ENCODE measurements at places on chromosomes 2 and 18. TPM values are rescaled to one million over a fixed set of nuclear protein-coding genes. Genes with fewer than 3 reads are reported as not detected.

DNA sequence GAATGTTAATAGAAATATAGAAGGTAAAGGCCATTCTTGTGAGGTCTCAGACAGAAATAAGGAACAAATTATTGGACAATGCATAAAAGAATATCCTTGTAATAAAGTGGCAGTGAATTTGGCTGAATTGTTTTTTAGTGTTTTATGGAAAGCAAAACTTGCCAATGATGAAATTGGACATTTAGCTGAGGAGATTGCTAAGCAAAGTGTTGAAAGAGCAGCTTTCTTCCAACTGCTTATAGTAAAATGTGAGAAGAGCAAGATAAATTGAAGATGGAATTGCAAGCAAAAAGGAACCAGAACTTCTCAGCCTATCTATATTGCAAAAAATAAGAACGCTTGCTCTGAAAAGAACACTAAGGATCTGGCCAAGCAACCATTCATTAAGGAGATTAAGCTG, 245.7 kb downstream of the MREG start:
- no peak for DNase-seq

DNA sequence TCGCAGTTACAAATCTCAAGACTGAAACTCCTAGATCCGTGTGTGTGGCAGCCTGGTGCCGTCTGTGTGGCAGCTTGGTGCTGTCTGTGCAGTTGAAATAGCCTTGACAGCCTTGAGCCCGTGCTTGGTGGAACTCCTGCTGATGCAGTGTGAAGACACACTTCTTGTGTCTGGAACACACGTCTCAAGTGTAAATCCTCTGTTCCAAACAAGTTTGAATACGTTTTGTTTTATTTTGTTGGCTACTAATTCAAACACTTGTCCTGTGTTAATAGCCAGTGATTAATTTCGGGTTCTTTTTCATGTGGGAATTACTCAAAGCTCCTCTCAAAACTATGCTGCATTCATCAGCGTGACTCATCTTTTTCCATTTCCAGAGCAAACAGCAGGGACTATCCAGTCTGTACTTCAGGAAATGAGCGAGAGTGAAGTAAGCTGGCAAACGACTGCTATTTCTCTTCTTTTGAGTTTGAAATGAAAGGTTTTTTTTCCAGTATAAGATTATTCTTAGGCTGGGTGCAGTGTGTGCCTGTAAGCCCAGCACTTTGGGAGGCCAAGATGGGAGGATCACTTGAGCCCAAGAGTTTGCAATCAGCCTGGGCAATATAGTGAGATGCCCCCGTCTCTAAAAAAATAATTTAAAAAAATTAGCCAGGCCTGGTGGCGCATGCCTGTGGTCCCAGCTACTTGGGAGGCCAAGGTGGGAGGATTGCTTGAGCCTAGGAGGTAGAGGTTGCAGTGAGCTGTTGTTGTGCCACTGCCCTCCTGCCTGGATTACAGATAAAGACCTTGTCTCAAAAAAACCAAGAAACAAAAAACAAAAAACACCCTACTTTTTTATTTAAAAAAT, 152.9 kb downstream of the SPP2 start:
- no peak for DNase-seq

DNA sequence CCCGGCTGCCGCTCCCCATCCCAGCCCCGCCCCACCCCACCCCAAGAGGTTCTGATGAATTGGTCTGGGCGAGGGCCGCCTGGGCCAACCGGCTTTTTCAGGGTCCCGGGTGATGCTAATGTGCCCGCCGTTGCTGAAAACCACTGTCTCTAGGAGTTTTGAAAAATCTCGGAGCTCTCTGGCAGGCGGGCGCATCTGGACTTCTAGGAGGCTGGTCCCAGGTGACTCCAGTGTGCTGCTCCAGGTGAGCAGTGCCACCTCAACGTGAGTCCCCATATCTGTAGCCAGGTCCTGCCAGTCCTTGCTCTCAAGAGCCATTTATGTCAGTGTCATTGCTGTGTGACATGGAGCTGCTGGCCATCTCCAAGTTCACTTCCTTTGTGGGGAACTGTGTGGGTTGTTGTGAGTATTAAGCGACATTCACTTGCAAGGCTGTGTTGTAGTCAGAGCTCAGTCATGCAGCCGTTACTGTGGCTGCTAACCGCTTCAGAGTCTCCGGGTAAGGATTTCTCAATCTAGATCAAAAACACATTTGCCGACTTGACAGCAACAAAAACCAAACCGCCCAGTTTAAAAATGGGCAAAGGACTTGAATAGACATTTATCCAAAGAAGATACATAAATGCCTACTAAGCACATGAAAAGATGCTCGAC, at the start of gene RFX8:
Gene RFX8 (minus strand): TSS at position 382 of the 654 bp plus-strand sequence. CDS start 8,264 bp downstream, outside the sequence.
- peak; percentile 65 for DNase-seq

GRCh38 chr2:158990397-158991214, 22.2 kb downstream of the TANC1 start:
- DNase-seq = no peak

DNA sequence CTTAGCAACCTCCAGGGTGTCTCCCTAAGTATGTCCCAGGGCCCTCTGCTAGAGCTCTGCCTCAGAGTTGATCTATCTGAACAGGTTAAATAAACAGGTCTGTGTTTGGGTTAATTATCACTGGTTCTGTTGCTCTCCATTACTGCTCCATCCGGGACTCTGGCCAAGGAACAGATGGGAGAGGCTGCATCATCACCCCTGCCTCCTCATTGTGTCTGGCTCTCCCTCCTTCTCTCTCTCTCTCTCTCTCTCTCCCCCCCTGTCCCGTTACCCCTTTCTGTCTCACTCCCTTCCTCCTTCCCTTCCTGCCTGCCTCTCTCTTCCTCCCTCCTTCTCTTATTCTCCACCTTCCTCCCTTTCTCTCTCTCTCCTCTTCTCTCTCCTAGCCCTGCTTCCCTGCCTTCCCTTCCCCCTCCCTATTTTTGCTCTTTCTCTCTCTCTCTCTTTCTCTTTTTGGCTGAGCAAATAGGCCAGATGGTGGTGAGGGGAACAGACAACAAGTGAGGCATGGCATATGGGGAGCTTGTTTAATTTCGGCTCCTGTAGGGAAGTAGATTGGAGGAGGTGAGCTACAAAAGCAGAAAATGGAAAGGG, 62.1 kb downstream of the SETBP1 start:
- DNase-seq = no peak

- DNase-seq = no peak
Measured at GRCh38 chr2:169822785-169823392, 1.8 kb downstream of the METTL5 start.

GRCh38 chr2:51413726-51414125, 381.8 kb upstream of the NRXN1 start:
- no peak for DNase-seq

DNA sequence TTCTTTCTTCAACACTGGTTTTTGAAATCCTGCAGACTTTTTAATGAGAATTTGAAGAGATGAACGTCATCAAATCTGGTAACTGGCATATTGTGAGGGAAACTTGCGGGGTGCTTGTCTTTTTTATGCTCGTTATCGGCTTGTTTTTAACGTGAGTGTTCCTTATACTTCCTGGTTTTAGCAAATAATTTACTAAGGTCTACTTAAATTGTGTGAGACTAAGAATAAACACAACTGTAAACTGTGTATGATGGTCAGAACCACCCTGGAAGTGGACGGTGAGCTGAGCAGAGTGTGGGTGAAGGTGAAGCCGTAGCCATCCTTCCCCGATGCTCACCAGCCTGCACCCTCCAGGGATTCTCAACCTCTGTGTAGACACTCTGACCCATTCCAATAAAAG, 82.3 kb upstream of the CDC42EP3 start:
- DNase-seq = no peak

DNA sequence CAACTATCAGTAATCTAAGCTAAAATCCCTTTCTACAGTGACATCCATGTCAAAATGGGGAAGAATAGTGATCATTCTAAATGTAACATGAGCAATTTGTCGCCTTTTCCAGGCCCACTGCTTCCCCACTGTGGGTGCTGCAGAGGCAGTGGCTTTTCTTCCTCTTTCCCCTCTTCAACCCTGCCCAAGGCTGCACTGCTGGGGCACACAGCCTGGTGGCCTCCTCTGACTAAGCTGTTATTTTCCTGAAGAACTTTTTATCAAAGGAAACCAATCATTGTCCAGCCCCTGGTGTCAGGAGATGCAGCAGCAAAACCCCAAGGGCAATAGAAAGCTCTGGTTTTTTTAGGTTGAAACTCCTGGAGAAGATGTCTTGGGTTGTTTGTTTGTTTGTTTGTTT, 117.6 kb upstream of the KLF7 start:
- no peak for DNase-seq

DNA sequence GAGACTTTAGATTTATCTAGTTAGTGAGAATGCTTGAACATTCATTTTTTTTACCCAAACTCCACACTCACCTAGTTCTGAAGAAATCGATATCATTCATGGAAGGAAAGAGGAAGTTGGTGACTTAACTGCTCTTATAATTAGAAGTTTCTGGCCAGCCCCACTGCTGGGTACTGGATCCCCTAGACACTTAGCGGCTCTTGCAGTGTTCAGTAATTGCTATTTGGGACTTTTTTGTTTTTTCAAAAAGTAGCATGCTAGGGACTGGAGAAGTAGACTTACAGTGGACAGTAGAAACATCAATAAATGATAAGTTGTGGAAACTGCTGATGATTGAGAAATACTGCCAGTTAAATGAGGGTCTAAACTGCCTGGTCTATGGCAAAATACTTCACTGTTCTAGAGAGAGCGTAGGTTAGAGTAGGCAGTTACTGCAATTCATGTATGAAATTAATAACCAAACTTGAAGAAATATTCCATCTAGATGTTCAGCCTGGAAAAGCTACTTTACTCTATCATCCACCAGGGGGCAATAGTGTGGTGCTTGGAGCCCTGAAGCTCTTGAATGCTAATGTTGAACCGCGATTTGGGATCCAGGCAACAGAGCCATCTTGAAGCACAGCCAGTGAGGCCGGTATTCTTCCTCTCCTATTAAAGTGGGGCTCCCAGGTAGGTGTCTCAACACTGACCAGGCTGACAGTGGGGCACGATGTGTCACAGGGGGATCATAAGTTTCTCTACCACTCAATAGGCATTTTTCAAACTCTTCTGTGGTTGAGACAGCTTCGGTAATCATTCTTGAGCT, 146.1 kb upstream of the SESTD1 start:
- DNase-seq = no peak

- DNase-seq = no peak
Measured at GRCh38 chr2:45283764-45284620, 274.7 kb upstream of the SIX2 start.

GRCh38 chr2:41871080-41871479, 176.7 kb upstream of the PKDCC start:
- peak; percentile 31 for DNase-seq

- no peak for DNase-seq
Measured at GRCh38 chr2:201135386-201135785, 19.4 kb downstream of the CFLAR start.

GRCh38 chr18:36149514-36150289, 20.0 kb downstream of the ELP2 start:
- no peak for DNase-seq

- no peak for DNase-seq
Measured at GRCh38 chr18:9885170-9886004, at the start of gene TXNDC2. TSS of gene TXNDC2 (plus strand) at chr18:9885973. CDS start at chr18:9886681, 708 bp downstream.

DNA sequence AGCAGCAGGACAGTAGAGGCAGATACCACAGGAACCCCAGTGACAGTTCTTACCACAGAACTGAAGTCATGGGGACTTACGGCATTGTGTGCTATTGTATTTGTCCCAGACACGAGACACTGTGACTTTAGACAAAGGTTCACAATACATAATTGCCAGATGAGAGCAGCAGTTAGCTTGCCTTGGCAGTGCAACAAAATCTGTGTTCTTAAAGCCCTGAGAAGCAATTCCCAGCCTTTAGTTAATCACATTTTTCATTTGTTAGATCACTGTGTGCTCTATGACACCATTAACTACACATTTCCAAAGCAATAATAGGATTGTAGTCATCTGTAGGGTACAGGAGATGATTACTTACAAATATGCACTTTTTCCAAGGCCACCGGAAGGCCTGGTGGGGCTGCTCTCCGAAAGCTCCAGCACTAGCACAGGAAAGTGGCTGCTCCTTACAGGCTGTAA, 97.5 kb upstream of the LDLRAD4 start:
- no peak for DNase-seq

DNA sequence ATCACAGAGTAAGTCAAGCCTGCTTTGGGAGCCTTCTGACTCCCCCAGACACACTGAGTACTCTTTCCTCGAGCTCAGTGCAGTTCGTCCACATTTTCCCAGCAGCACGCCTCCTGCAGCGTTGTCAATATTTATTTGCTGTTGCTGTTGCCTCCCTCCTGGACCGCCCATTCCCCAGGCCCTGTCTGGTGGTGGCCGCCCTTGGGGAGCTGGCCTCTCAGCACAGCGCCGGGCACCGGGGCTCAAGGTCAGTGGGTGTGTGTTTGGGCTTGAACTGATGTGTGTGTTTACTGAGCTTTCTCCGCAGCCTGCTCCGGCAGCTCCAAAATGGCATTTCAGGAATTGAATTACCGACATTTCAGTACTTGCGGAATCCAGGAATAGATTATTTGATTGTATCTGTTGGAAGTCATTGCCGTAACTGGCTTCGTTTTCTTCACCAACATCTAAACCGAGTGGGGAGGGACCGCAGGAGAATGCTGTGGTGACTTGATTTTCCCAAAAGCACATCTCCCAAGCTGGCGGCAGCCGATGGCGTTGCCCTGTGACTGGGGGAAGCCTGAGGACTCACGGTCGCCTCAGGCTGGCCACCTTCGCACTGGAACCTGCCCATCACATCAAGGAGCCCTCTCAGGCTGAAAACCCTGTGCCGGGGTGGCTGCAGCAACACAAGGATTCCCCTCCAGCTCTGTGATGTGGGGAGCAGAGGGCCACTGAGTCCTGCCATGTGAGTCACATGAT, 66.0 kb downstream of the HPCAL1 start:
- no peak for DNase-seq

DNA sequence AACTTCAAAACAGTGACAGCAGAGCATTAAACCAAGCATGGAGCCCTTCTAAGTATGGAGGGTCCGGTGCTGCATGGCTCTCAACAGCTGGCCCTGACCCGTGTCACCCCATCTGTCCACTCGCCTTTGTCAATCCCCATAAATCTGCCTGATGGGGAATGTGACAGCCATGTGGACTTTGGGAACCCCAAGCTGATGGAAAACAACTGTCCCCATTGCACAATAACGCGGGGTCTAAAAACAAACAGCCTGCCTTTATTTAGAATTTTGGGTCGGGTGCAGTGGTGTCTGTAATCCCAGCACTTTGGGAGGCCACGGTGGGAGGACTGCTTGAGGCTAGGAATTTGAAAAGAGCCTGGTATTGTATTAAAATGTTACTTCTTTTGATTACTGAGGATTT, 17.1 kb upstream of the THADA start:
- no peak for DNase-seq

GRCh38 chr2:138415985-138416384, 85.6 kb upstream of the SPOPL start:
- DNase-seq = no peak

KCTD1 gene
- 4.5 TPM for total RNA-seq

FABP1 gene
- not detected for total RNA-seq

ABHD3 gene
- total RNA-seq = 19.9 TPM

FLACC1 gene
- total RNA-seq = 0.43 TPM

XPO1 gene
- total RNA-seq = 208 TPM

NPHP1 gene
- 1.8 TPM for total RNA-seq

DYNAP gene
- not detected for total RNA-seq

PROKR1 gene
- not detected for total RNA-seq

ACSL3 gene
- total RNA-seq = 36.1 TPM

SCN3A gene
- total RNA-seq = 0.43 TPM

KATNAL2 gene
- 0.88 TPM for total RNA-seq

NETO1 gene
- total RNA-seq = not detected

BOK gene
- total RNA-seq = 0.35 TPM

STRN gene
- total RNA-seq = 37.2 TPM

ZNF512 gene
- 40.6 TPM for total RNA-seq

TP53I3 gene
- 2.6 TPM for total RNA-seq

PLGLB1 gene
- 0.50 TPM for total RNA-seq

Measured in activated naive CD4-positive, alpha-beta T cell treated with anti-CD3 and anti-CD28 coated beads, Interleukin-2, amount 50 U/mL, for 72 hours (primary cell).